ENCODE measurements at places on chromosomes 5 and 9.

DNA sequence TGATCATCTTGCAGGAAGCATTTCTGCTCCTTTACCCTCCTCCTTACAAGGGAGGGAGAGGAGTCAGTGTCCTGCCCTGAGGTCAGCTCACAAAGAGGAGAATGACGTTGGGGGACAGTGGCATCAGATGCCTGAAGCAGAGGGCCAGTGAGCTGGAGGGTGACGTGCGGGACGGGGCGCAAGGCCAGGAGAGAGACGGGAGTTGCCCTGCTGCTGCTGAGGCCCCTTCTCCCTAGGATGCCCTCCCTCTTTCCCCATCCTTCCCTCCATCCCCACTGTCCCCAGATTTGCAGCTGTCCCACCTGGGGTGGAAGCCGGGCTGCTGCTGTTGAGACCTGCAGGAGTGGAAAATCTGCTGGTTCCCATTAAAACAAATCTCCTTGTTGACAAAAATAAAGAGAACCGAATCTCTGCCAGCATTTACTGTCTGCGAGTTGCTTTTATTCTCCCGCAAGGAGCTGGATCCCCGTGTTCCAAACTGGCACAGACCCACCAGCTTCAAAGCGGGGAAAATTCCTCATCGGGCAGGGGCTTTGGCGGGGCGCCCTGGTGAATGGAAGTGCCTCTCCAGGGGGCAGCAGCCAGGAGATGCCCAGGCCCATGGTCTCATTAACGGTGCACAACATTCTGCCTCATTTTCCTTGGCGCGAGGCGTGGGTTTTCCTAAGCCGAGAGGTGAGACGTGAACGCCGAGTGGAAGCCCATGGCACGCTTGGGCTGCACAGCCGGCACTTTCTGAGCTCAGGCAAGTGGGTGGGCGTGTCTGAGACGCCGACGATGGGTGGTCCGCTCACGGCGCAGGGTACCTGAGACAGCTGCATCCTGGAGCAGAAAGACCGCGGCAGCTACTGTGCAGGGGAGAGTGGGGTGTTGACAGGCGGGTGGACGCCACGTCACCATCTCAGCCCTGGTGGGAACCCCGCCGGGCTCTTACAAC, 13.9 kb upstream of the COL5A1 start:
- no peak for DNase-seq

- no peak for DNase-seq
Measured at GRCh38 chr5:59354274-59354673, 539.3 kb downstream of the PDE4D start.

DNA sequence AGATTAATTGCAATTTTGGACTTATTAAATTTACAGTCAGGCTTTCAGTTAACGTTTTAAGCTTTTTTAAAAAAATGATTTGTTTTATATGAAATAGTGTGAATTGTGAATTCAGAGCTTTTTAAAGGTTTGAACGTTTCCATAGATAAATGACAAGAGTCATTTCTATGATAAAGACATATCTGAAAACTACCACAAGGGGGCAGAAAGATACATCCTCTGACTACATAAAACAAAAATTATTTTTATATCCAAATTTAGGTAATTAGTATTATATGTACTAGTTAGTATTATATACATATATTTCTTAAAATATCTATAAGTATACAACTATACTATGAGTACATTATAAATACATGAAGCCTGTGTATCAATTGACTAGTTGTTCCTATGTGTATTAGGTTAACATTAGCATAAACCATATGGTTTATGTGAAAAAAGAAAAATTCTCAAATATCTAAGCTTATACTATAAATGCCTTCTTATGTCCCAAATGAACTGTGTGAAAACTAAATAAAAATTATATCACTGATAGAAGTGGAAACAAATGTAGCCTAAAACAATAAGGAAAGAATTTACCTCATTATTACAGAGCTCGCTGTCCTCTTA, 155.2 kb downstream of the MEF2C start:
- peak; percentile 13 for DNase-seq

- DNase-seq: no peak
Measured at GRCh38 chr5:163252950-163253349, 184.4 kb upstream of the CCNG1 start.

GRCh38 chr9:116149844-116150243, 3.7 kb upstream of the PAPPA start:
- DNase-seq: no peak

DNA sequence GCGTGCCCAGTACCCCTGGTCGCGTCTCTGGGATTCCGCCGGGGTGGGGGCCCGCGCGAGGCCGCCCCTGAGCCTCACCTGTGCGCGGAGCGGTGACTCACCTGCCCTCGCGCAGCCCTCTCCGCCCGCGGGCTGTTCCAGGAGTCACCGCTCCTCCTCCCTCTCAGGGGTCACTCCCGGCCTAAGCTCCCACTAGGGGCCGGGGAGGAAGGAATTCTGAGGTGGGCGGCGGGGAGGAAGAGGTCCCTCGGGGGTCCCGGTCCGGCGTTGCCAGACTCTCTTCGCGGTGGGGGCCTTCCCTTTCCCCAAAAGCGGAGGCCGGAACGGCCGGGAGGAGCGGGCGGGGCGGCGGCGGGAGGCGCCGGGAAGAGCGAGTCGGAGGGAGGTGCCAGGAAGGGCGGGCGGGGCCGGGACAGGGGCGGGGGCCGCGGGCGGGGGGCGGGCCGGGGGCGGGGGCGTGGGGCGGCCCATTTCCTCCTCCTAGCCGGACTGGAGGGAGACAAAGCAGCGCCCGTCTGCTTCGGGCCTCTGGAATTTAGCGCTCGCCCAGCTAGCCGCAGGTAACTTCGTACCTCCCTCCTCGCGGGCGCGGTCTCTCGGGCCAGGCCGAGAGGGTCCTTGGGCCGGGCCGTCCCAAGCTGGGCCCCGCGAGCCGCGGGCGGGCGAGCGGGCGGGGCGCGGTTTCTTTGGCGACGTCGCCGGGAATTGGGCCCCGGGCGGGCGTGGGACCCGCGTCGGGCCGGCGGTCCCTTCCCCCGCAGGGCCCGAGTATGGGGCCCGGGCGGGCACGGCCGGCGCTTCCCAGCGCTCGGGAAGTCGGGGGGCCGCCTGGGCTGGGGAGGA, at the start of gene CTNNA1:
TSS of gene CTNNA1 (plus strand) at position 475 of the 843 bp plus-strand sequence. CDS start 28,500 bp downstream, outside the sequence.
- DNase-seq: peak; percentile 60

Data from fibroblast of lung (primary cell).